ENCODE measurements at places on chromosomes 12 and 14. TPM values are rescaled to one million over a fixed set of nuclear protein-coding genes. Genes with fewer than 3 reads are reported as not detected.

Gene MANSC1
- total RNA-seq: 10.0 TPM

Gene KCNJ8
- total RNA-seq: not detected

DNA sequence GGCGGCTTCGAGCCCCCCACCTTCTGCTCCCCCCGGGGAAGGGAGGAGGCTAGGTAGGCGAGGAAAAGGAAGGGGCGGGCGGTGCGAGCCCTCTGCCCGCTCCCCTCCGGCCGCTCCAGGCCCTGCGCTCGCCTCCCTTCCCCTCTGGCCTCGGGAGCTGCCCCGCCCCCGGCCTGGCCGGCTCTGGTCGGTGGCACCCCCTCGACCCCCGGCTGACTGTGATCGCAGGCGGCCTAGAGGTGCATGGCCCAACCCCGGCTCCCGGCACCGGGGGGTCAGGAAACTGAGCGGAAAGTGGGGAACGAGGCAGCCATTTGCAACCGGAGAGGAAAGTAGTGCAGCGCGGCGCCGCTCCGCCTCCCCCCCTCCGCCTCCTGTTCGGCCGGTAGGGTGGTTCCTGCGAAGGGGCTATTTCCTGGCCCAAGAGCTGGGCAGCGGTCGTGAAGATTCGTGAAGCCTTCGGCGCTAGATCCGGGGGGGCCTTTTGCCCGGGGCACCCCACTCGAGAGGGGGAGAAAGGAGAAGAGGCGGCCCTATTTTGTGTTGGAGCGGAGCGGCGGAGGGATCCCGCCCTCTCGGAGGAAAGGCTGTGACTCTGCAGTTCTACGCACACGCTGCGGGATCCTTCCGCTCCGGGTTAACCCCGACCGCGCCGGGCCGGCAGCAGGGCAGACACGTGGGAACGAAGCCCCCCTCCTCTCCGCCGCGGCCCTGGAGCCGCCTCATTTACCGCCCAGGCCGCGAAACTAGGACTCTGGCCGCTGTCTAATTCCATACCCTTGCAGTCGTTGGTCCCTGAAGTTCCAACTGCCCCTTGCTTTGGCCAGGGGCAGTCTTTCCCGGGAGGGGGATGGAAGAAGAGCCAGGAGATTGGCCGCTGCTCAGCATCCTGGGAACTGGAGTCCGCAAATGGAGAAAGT is at the start of gene KMT2D:
Gene KMT2D, minus strand, starts transcription at position 558 of the 920 bp plus-strand sequence. CDS start 5,470 bp downstream, outside the sequence.
- DNase-seq: peak; percentile 75
- peaks cover 30% of the 10 kb centered on the region for H3K4me1 ChIP-seq
- H3K27me3 ChIP-seq: no peaks in the 10 kb centered on the region

- no peak for DNase-seq
- no peaks in the 10 kb centered on the region for H3K4me1 ChIP-seq
- no peaks in the 10 kb centered on the region for H3K36me3 ChIP-seq
- H3K27ac ChIP-seq: no peak overlapping the region
- H3K4me3 ChIP-seq: no peak overlapping the region
Observed at GRCh38 chr12:114025935-114026334, 59.8 kb upstream of the RBM19 start.

GRCh38 chr14:30309405-30309804 is 249.6 kb upstream of the G2E3 start:
- H3K27ac ChIP-seq: no peak overlapping the region
- H3K36me3 ChIP-seq: no peaks in the 10 kb centered on the region

All from Panc1 (cell line).